CD8-positive, alpha-beta memory T cell (primary cell): ENCODE measurements at places on chromosomes 5 and 9. TPM values are rescaled to one million over a fixed set of nuclear protein-coding genes. Genes with fewer than 3 reads are reported as not detected.

GRCh38 chr9:128428644-128429512 lies 8.2 kb downstream of the CERCAM start:
- H3K27me3 ChIP-seq, result no peaks in the 10 kb centered on the region
- no peaks in the 10 kb centered on the region for H3K36me3 ChIP-seq
- H3K27ac ChIP-seq, result peak overlapping the region; percentile 24
- no peaks in the 10 kb centered on the region for H3K4me1 ChIP-seq
- DNase-seq, result no peak
- no peak overlapping the region for H3K4me3 ChIP-seq

- H3K27me3 ChIP-seq, result no peaks in the 10 kb centered on the region
- no peak overlapping the region for H3K4me3 ChIP-seq
- DNase-seq, result no peak
- H3K36me3 ChIP-seq, result no peaks in the 10 kb centered on the region
- no peaks in the 10 kb centered on the region for H3K4me1 ChIP-seq
- H3K27ac ChIP-seq, result no peak overlapping the region
Measured at GRCh38 chr5:582936-583635, 29.1 kb upstream of the CEP72 start.

- no peaks in the 10 kb centered on the region for H3K27me3 ChIP-seq
- peak overlapping the region; percentile 66 for H3K27ac ChIP-seq
- peaks cover 31% of the 10 kb centered on the region for H3K4me1 ChIP-seq
- H3K36me3 ChIP-seq, result no peaks in the 10 kb centered on the region
- peak; percentile 60 for DNase-seq
- peak overlapping the region; percentile 84 for H3K4me3 ChIP-seq
Measured at GRCh38 chr9:95506678-95507463, 9.9 kb downstream of the PTCH1 start.

Gene LCN12
- polyA plus RNA-seq, result not detected

Gene HK3
- not detected for polyA plus RNA-seq
